ENCODE measurements at places on chromosomes 3 and 15.

DNA sequence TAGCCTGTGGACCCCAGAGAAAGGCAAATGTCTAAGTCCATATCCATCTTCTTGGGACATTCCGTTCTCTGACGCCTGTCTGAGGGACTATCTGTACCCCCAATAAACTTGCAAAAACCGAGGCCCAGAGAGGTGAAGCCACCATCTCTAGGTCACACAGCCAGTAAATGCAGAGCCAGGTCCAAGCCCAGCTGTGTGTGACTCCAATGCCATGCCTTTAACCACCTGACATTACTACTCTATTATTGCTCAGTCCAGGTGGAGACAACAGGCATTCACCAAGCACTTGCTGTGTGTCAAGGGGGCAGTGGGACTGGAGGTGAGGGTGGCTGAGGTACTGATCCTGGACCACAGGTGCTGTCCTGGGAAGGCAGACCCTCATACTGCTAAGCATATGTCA is 25.4 kb downstream of the CYP8B1 start:
- no peak for DNase-seq

DNA sequence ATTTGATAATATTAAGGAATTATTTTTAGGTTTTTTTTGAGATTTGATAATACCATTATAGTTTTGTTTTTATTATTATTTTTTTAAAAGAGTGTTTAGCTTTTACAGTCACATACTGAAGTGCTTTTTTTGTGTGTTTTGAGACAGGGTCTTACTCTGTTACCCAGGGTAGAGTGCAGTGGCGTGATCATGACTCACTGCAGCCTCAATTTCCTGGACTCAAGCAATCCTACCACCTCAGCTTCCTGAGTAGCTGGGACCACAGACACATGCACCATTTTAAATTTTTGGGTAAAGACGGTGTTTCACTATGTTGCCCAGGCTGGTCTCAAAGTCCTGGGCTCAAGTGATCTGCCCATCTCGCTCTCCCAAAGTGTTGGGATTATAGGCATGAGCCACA is 73.0 kb downstream of the SUMF1 start:
- no peak for DNase-seq

DNA sequence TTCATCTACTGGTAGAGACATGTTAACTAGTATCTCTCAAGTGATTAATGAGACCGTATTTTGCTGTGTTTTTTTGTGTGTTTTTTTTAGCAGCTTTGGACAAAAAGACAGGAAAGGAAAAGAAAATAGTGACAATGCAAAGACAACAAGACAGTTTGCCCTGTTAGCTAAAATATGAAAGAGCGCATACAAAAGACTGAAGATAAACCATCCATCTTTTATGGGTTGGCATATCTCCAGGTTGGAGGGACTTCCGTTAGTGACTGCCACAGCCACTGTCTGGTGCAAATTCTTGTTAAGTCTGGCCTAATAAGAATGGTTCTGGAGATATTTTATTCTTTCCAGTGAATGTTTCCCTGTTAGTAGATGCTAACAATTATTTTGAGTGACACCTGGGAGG is 121.9 kb downstream of the CDIN1 start:
- DNase-seq, result no peak

DNA sequence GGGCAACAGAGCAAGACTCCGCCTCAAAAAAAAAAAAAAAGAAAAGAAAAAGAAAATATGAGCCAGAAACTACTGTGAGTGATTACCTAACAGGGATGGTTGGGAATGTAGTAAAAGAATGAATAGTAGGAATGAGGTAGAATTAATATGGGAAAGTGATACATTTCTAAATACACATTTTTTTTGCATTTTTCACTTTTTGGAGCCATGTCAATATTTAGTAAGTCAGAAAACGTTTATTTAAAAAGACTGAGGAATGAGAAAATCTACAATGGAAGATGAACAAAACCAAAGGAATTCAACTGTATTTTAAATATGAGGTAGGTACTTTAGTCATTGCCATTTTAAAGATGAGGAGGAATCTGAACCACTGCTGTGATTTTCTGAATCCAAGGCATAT is 817.2 kb upstream of the CADM2 start:
- no peak for DNase-seq

DNA sequence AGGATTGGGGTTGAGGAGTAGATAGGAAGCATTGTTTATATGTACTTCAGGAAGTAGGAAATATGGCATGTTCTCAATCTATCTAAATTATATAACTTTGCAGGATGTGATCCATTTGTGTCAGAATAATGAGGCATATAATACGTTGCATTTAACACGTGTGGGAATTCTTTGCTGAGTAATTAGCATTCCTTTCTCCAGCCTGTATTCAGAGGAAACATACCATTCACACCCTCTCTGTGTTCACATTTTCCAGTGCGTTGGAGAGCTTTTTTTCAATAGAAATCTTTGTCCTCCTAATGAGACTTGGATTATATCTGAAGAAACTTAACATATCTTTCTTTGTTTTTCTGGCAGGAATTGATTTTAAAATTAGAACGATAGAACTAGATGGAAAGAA is 33.0 kb upstream of the APH1B start:
- no peak for DNase-seq

DNA sequence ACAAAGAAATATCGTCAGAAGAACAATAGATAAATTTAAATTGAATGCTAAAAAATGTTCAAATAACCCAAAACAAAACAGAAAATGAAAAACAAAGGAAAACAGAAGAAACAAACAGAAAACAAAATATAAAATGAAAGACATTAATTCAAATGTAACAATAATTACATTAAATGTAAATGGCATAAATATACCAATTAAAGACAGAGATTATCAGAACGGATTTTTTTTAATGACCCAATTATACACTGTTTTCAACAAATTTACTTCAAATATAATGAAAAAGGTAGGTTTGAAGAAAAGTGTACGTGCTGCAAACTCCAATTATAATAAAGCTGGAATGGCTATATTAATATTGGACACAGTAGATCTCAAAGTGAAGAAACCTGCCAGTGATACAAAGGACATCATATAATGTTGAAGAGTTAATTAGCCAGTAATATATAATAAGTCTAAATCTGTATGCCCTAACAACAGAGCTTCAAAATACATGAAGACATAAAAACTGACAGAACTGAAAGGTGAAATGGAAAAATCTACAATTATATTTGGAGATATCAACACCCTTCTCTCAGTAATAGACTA is 193.8 kb downstream of the ZBTB20 start:
- DNase-seq, result no peak

DNA sequence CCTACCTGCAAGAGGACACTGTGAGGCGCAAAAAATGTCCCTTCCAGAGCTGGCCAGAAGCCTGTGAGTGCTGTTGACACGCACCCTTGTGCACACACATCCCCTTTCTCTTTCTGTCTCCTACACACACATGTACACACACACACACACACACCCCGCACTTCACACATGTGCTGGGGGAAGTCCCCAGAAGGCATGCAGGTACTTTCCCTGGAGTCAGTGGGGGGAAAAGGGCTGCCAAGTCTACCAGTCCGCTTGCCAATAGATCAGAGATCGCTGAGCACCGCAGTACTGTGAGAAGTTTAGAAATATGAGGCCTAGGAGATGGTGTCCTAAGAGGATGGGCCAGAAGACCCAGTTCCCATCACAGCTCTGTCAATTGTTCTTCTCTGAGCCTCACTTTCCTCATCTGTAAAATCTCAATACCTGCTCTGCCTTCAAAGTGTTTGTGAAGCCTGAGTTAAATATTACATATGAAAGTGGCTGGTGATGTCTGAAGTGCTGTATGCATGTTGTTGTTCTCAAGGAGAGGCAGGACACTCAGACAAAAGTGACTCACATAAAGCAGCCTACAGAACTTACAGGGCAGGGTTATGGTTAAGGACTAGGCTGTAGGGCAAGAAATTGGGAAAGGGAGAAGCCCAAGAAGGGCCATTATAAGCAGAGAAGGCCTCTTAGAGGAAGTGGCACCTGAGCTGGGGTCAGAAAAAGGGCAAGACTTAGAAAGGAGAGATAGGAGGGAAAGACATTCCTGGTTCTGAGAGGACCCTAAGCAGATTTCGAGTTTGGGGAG is 6.8 kb downstream of the IL17RE start:
- DNase-seq, result no peak

DNA sequence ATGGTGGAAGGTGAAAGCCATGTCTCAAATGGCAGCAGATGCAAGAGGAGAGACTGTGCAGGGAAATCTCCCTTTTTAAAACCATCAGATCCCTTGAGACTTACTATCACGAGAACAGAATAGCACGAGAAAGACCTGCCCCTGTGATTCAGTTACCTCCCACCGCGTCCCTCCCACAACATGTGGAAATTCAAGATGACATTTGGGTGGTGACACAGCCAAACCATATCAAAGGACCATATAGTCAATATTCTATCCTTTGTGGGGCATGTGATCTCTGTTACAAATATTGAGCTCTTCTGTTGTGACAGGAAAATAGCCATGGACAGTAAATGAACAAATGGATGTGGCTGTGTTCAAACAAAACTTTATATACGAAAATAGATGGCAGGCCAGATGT is 77.2 kb upstream of the ACKR4 start:
- DNase-seq, result no peak
